Spinal cord (tissue), 10 donors: ENCODE measurements at places on chromosomes 2 and 18.

DNA sequence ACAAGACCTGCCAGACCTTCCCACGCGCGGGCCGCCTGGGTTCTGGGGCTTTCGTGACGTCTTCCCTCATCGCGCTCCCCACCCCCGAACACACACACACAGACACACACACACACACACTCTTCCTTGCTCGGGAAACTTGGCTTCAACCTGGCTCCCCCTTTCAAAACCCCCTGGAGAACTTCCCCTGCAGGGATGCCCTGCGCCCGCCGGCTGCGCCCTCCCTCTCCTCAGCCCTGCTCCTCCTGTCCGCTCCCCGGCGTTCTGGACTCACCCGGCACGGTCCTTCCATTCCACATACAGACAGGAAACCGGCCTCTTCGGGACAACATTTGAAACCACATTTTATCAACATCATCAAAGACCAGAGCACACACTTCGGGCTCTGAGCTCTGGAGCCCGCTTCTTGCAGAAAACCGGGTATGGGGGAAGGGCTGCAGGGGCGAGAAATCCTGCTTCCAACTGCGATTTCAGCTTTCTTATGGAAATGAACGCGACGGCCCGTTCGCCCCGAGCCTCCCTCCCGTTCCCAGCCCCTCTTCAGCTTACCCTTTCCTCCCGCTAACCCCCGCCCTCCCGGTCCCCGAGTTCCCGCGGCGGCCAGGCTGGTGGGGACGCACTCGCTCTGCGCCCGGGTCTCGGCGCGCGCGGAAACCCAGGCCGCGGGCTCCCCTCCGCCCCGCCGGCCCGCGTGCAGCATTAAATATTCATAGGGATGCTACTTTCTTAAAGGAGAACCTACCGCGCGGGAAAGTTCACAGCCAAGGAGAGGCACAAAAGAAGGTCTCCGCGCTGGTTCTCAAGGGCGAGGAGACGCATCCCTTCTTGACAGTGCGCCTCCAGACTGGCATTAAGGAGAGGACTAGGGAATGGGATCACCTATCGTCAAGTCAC is 18.3 kb downstream of the POU3F3 start:
- DNase-seq, result peak; percentile 84

DNA sequence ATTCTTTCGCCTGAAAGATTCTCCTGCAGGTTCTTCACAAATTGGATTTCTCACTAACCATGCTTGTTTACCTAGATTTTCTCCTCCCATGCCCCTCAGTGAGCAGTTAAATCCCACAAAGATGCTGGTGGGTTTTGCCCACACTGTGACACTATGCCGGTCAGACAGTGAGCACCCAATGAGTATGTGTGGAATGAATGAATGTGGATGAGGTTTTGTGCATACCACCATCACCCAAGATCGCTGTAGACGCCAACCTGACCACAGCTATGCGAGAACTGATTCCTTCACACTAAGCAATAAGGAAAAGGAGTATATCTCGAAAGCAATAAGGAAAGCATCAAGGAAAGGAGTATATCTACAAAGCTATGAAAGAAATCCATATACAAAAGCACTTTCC is 116.7 kb downstream of the PID1 start:
- DNase-seq, result no peak

DNA sequence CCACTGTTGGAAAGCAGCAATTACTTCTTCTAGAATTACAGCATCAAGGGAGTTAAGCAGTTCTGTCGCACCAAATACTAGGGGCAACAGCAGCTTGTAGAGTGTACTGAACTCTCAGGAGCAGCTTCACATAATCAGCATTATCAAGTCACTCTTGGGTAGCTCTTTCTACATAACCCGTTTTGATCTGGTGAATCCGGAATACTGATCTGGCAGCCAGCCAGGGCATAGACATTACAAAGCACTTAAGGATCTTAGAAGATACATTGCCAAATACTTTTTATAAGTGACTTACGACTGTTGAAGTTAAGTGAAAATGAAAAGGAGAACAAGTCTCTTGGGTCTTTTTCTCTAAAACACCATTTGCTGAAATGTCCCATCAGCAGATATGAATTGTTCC is 73.2 kb upstream of the NETO1 start:
- no peak for DNase-seq

- no peak for DNase-seq
These were observed 11.7 kb upstream of the MSH6 start for GRCh38 chr2:47771211-47771610.

- no peak for DNase-seq
These were observed 262.8 kb downstream of the DYSF start for GRCh38 chr2:71715951-71716696.

DNA sequence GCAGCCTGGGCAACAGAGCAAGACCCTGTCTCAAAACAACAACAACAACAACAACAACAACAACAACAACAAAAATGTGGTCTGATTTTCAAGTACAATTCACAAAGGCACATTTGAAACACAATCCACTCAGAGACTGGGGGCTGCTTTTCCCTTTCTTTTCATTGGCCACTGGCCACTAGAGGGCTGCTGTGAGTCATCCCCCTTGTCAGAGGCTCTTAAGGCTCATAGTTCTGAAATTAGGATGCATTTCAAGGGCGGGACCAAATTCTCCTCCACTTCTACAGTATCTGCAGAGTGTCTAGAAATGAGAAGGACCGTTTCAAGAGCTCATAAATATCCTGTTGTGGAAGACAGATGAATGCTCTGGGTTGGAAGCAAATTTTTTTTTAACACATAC is 285.4 kb downstream of the NRXN1 start:
- DNase-seq, result no peak
